H9 (cell line): ENCODE measurements at places on chromosomes 2 and 18.

DNA sequence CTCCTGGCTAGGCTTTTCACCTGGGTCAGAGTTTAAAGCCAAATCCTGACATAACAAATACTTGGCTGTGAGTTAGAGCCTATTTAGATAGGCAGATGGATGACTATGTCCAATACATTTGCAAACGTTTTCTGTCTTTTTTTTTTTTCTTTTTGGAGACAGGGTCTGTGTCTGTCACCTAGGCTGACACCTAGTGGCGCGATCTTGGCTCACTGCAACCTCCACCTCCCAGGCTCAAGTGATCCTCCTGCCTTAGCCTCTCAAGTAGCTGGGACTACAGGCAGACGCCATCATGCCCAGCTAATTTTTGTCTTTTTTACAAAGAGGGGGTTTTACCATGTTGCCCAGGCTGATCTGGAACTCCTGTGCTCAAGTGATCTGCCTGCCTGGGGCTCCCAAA is 124.8 kb downstream of the DYM start:
- DNase-seq = no peak

DNA sequence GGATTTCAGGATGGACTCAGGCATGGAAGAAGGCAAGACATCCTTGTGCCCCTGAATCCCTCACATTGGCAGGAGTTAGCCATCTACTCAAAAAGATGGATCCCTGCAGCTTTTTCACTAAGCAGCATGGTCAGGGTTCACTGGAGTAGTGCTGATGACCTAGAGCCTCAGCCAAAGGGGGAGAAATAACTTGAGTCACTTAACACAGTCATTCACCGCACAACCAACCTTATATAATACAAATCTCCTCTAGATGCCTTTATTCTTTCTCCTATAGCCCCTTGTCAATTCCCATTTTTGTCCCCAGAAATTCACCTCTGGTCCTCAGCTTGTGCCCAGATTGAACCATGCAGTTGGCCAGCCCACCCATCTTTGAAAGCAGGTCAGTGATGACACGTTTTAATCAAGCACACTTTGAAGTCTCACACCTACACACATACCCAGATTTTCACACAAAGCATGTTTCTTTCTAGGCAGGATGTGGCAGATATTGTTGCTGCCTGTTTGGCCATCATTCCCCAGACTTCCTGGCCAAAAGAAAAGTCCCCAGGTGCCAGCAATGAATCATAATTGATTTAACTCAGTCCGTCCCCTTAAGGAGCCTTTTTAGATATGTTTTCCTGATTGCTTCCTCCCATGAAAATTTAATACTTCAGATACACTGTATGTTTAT is 84.2 kb downstream of the LBH start:
- DNase-seq = no peak

DNA sequence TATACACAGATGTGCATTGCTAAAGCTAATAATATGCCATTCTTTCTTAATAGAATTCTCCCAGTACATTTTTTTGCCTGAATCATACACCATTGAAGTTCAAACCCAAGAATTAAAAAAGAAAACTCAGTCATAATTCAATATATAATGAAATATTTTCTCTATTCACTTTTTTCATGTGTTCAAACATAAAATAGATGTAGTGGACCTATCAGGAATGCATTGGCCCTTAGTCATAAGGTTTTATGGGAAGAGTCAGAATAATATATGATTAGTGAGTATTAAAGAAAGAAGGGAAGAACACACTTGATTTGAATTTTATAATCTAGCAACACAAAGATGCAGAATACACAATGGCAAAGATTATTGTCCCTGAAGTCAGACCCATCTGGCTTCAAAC is 297.0 kb upstream of the COL3A1 start:
- DNase-seq = no peak

DNA sequence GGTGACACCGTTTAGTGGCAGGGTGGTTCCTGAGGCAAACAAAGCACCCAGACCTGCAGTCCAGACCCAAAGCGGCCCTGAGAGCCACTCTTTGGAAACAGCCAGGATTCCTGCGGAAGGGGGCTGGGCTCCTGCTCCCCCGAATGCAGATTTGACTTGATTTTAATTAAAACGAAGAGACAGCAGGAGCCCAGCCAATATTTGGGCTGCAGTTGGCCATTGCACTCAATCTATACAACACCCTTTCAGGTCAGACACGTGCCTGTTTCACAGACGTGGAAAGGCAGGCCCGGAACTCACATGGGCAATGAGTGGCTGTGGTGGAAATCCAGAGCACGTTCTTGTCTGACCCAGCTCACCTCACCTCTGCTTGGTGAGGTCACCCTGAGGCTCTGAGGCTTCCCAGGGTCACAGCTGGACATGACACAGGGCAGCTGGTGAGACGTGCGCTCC is 122.4 kb downstream of the NDUFA10 start:
- DNase-seq = peak; percentile 31

DNA sequence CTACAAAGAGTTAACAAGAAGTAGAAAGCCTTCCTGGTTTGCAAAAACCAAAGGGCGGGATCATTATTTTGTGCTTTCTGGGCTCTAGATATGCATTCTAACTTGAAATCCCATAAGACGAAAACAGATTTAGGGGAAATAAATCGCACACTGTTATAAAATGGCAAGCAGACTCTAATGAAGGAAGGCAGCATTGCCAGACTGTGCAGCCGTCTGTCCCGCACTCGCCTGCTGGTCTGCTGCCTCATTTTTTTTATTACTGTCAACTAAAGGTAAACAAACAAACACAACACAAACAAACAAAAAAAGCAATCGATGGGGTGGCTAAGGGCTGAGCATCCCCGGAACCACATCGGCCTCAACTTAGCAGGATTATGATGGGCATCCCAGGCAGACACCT is 24.4 kb downstream of the ZNF521 start:
- no peak for DNase-seq

DNA sequence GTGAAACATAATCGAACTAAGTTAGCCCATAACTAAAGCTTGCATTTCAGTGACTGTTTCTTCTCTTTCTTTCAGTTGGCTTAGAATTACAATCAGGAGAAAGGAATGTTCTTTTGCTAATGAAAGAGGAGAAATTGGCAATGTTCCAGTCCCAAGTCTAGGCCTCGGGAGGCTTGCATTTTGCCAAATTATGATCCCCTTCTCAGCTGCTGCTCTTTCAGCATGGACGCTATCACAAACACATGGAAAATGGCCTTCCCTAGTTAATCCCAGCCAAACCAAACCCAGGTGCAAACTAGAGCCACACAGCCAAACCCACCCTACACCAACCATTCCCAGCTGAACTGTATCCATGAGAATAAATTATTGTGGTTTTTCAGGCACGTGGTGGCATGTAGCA is 605.2 kb upstream of the LRRTM4 start:
- DNase-seq = no peak

DNA sequence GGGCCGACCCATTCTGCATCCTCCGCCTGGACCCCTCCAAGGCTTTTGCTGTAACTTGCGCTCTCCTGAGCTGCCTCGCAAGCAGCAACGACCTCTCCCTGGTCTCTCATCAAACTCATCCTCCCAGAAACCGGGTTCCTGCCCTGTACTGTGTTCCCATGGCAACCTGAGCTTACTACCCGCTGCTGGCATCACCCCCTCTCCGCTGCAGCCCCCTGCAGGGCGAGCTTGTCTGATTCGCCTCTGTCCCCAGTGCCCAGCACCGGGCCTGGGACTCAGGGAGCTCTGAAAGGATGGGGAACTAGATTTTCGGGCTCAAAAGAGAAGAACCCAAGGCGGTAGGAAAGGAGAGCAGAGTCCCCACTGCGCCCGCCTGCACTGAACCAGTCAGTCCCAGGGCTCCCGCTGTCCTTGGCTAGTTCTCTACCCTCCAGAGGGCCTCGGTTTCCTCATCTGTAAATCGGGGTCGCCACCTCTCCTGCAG is 463 bp downstream of the HS1BP3 start:
- peak; percentile 54 for DNase-seq

DNA sequence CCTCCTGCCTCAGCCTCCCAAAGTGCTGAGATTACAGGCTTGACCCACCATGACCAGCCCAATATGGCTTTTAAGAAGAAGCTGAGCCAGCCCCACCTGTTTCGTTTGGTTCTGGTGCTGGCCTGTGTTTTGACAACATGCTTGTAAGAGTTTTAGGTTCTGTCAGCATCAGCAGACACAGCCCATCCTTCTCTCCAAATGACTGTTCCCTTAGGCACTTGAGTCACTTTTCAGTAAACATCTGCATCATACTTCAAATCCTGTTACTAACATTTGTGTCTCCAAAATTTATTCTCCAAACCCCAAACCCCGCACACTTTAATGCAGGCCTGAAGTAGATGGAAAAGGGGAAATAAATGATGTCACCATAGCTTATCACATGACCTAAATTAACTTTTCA is 1118.5 kb downstream of the TSN start:
- no peak for DNase-seq

DNA sequence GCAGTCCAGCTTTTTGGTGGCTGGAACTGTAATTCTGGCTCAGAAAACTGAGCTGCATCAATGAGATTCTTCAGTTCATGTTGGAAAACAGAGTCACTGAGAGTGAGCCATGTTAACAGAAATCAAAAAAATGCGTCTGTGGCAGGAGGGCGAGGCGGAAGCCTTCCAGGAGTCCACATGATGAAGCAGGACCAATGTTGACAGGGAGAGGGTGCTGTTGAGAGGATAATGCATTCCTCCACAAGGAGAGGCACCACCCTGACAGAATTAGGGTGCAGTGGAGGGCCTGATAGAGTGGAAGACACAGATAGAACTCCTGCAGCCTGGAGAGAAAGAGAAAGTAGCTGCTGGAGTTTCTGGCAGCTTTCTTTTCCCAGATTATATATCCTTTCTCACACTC is 111.5 kb downstream of the MGAT5 start:
- peak; percentile 43 for DNase-seq

DNA sequence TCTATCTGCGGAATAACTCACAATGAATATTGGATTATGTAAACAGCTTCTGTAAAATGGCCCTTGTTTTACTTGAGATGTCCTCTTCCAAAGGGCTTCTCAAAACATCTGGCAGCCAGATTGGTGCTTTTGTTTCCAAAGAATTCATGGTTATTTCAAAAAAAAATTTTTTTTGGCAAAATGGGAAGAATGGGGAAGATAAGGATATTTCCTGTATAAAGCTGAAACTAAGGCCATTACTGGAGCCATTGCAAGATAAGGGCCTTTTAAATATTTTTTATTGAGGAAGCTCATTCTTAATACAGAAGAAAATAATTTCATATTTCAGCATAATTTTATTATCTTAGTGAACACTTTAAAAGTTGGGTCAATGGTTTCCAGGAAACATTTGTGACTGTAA is 259.1 kb downstream of the GALNT13 start:
- no peak for DNase-seq

GRCh38 chr2:88590998-88591613 is 36.2 kb downstream of the EIF2AK3 start:
- DNase-seq = peak; percentile 40

DNA sequence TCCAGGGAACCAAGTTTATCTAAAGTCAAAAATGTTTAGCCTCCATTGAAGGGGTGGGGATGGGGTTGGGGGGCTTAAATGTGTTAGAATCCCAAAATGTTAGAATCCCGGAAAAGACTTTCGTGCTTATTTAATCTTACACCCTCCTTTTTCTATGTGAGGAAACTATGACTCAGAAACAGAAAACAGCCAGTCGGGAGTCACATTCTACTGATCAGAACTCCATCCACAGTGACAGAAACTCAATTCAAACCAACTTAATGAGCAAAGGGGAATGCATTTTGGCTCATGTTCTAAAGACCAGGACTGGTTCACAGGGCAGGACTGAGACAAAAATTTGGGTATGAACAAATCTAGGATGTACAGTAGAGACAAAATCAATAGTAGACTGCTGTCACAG is 31.9 kb upstream of the AFTPH start:
- no peak for DNase-seq

DNA sequence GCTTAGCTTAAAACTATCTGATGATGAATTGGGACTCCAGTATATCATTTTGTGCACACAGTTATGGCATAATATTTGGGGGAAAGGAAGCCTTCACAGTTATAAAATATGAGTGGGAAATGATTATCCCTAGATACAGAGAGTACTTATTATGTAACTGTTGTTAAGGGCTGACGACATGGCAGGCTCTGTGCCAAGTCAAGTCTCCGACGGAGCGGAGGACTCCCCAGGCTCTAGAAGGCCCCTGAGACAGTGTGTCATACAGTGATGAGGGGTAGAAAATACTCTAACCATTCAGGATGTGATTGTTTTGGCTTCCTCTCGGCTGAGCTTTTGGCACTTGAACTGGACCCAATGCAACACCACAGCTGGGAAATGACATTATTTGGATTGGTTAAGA is 211.8 kb downstream of the SLC8A1 start:
- DNase-seq = no peak

GRCh38 chr18:31275722-31276463 is 42.1 kb upstream of the DSG1 start:
- DNase-seq = no peak

- DNase-seq = no peak
Measured at GRCh38 chr18:40738321-40738880, 1216.6 kb upstream of the PIK3C3 start.

DNA sequence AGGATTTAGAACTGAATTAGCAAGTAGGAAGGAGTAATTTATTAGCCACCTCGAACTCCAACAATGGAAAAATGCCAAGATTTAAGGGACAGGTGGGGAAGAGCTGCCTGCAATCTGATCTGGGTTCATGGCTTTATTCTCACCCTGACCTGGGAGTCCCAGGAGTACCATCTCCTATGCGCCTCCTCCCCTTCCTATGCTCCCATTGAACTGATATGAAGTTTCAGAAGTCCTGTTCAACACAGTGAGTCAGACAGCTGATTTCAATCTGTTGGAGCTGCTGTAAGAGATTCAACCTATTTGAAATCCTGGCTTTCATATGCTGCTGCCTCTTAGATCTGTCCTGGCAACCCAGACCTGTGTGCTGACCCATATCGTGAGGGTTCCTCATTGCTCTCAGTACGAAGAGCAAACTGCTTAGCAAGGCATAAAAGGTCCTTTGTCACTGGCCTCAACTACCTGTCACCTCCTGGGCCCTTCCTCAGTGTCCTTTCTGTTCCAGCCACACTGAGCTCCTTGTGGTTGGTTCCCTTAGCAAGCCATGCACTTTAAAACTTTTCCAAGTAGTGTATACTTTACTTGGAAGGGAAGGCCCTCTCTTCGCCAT is 15.9 kb upstream of the CD28 start:
- no peak for DNase-seq

- no peak for DNase-seq
Measured at GRCh38 chr2:42878581-42878980, 86.2 kb upstream of the HAAO start.

GRCh38 chr18:12113999-12114646 is 20.5 kb downstream of the ANKRD62 start:
- no peak for DNase-seq

GRCh38 chr18:21291106-21291505 is 49.1 kb downstream of the GREB1L start:
- no peak for DNase-seq

DNA sequence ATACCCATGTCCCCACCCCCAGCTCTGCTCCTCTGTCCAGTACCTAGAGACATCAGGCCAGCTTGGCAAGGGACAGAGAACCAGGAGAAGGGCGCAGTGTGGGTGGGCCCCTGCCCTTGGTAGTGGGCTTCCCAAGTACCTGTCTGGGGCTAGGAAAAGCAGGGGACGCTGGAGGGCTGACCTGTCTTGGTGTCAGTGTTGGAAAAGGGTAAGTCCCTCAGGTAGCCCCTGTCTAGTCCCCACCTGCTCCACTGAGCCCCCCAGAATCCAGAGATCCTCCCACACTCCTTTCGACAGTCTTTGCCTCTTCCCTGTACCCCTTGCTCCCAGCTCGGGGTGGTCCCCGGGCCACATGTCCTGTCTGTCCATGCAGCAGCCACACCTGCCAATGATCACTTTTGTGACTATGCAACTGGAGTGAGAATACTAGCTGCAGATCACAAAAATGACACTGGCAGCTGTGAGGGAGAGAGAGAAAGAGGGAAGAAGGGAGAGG is 14.6 kb downstream of the DNAJB2 start:
- DNase-seq = no peak

- DNase-seq = no peak
Measured at GRCh38 chr2:15112216-15112615, 448.9 kb downstream of the NBAS start.
